MG63 (cell line): ENCODE measurements at places on chromosomes 7 and 10. TPM values are rescaled to one million over a fixed set of nuclear protein-coding genes. Genes with fewer than 3 reads are reported as not detected.

WNT16 gene
- total RNA-seq = not detected in 2 replicates

GRCh38 chr7:157522189-157522588 is 185.4 kb downstream of the DNAJB6 start:
- DNase-seq = no peak

DNA sequence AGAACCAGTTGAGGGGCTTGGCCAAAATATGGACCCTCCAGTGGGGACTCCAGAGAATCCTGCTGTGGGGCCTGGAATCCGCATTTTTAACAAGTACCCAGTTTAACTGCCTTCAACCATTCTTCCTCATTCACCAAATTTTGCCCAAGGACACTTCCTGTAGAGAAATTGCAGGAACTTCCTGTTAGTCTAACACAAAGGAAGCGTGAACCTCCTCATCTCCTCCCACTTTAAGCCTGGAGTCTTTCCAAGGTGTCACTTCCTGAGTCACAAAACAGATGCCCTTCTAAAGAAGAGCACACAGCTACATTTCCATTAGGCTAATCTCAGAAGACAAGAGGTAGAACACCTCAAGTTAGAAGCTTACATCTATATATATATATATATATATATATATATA is 188.4 kb downstream of the PPP1R17 start:
- no peak for DNase-seq

DNA sequence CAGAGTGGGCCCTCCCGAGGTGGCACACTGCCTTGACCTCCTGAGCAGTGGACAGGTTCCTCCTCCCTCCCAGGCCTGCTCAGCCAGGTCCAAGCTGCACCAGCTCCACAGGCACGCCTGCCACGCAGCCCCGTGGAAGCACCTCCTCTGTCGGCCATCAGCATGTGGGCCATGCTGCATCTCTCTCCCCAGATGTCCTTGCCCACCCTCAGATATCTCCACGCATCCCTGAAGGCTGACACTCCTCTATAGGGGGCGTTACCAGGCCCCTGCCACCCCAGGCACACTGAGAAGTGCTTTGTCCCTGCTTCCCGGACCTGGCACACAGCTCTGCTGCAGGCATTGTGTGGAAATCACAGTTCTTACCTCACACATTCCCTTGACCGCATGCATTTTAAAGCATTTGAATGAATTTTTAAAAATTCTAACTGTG is 598.5 kb downstream of the SDK1 start:
- no peak for DNase-seq

VAX1 gene
- not detected in 2 replicates for total RNA-seq

DNA sequence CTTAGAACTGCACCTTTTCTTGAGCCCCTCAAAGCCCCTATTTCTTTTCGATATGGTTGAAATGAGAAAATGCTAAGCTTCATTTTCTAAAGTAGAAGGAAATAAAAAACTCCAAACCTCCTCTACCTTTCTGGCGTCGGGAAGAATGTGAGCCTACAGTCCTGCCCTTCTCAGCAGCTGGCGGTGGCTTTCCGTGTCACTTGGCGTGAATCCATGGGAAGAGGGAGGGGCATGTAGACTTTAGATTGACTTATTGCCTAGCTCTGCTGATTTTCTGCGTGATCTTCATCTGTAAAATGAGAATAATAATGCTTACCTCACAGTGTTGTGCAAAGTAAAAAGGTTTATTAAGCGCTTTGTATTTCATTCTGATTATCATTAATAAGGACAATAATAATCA is 35.0 kb downstream of the PRR15 start:
- DNase-seq = no peak

PRXL2A gene
- 1.4 and 2.6 TPM in 2 replicates for total RNA-seq

ABCC2 gene
- total RNA-seq = 0.72 and 1.7 TPM in 2 replicates

CYCS gene
- 56.2 and 67.8 TPM in 2 replicates for total RNA-seq

SERPINE1 gene
- total RNA-seq = 59.2 and 73.4 TPM in 2 replicates

- DNase-seq = peak; percentile 25
These were observed 179.9 kb downstream of the DNAJC1 start for GRCh38 chr10:21823617-21824016.

- no peak for DNase-seq
These were observed 8.4 kb upstream of the INMT start for GRCh38 chr7:30743371-30744074.

SPAM1 gene
- total RNA-seq = not detected in 2 replicates

GRCh38 chr7:137360087-137360679 is 16.6 kb upstream of the PTN start:
- DNase-seq = no peak

CCDC3 gene
- total RNA-seq = 0.52 and 3.3 TPM in 2 replicates

LIPM gene
- total RNA-seq = not detected in 2 replicates

EPO gene
- not detected in 2 replicates for total RNA-seq

CHRM2 gene
- total RNA-seq = not detected in 2 replicates

DNA sequence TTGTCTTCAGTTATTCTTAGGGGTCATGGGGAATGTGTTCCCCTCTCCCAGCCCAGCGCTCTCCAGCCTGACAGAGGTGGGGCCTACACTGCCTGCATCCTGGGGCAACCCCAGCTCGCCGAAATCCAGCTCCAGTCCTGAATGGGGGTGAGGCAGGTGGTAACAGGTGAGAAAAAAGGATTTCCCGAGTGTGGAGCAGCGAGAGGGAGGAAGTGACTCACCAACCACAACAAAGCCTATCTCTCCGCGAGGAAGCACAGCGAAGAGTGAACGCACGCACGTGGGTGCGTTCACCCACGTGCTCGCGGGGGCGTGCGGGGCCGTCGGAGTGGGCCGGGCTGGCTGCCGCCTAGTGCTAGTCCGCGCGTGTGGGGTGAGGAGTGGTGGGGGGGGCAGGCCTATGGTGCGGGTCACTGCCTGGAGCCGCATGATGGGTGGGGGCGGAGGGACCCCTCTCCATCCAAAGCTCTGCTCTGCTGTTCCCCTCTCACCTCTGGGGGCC is 855 bp upstream of the PALD1 start:
- no peak for DNase-seq

CYP2E1 gene
- 0.99 TPM in 1 of 2 replicates, not detected in the other for total RNA-seq

- no peak for DNase-seq
These were observed 7.2 kb downstream of the ALKBH4 start for GRCh38 chr7:102457352-102457924.

DNA sequence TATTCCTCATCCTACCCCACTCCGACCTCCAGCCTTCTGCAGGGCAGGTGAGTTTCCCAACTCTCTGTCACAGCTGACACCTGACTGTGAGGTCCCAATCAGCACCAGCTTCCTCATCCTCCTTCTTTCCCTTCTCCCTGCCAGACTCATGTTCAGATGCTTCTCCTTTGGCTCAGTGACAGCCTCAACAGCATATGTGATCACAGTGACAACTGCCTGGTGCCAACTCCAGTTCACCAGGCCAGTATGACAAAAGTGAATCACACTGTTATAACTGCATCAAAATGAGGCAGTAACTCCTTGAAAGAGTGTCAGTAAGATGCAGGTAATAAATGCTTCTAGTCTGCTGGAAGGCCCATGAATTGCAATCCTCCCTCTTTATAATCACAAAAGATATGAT is 46.8 kb upstream of the NFE2L3 start:
- no peak for DNase-seq

DNA sequence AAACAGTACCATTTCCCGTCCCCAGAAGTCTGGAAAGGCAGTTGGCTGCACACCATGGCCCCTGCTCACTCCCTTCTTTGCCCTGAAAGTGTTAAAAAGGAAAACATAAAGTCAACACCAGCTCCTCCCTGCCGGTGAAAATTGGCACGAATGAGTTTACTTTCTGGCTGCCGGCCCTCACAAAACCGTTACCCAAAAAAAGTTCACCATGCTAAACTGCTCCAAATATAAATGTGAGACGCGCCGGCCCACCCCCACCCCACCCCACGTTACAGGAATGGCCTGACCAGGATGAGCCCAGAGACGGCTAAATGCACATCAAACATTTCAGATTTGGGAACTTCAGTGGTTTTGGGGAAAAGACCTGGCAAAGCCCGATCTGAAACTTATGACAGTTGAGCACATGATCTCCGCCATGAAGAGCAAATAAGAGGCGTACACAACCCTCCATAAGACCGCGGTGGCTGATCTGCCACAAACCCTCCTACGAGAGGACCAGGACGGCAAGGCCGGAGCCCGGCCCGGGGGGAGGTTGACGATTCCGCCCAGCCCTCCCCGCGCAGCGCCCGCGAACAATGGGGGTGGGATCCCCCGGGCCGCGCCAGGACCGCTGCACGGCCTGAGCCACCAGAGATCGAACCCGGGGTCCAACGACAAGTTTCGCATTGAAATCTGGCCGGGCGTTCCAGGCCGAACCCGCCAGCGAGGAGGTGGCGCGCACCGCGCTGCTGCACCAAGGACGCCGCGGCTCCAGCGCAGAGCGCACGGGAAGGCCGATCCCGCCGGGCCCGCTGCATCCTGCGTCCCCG is 952 bp downstream of the DIP2C start:
- DNase-seq = peak; percentile 43

TFPI2 gene
- total RNA-seq = 0.07 and 1.7 TPM in 2 replicates

DNA sequence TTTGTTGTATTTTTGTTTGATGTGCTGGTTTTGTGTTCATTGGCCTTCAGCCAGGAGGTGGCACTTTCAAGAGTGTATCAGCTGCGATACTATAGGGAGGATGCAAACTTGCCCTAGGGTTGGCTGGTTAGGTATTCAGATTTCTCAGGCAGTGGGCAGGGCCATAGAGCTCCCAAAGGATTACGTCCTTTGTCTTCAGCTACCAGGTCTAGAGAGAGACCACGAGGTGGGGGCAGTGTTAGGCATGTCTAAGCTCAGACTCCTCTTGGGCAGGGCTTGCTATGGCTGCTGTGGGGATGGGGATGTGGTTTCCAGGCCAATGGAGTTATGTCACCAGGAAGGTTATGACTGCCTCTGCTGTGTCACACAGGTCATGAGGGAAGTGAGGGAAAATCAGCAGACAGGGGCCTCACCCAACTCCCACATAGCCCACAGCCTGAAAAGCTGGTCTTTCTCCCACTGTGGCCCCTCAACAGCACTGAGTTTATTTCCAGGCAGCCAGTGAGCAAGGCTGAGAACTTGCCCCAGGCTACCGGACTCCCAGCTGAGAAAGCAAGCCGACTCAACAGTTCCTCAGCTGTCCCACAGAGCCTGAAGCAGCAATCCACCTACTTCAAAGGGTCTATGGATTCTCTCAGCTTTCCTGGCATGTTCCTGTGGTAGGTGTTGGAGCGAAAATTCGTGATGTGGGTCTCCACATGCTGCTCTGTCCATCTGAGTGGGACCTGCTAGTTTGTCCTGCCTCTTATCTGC is 227.4 kb upstream of the COBL start:
- no peak for DNase-seq

GRCh38 chr10:92572362-92573090 is 1.4 kb downstream of the IDE start:
- peak; percentile 45 for DNase-seq

DNA sequence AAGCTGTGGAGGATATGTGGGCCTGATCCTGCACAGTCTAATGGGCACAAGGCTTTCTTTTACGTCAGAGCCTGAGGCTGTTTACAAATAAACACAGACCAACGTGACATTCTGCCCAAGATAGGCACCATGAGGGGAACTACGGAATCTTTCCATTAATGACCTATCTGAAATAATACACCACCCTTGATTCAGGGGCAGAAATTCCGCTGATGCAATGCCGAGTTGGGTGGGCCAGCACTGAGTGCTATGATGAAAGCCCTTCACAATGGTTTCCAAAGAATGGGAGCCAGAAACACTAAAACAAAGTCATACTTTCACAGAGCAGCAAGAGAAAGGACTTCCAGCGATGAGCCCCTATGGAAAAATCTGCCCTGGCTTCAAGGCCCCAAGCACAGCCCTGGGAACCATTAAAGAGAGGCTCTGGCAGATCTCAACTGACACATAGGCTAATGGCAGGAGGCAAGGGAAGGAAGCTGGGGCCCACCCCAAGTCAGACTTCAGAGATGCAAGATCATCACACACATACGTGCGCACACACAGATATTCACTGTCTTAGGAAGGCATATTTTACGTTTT is 72.2 kb upstream of the DLX6 start:
- no peak for DNase-seq

GRCh38 chr10:22573820-22574569 is 140.4 kb downstream of the PIP4K2A start:
- DNase-seq = no peak

- peak; percentile 24 for DNase-seq
These were observed 2.7 kb downstream of the CAV1 start for GRCh38 chr7:116527521-116527920.

DNA sequence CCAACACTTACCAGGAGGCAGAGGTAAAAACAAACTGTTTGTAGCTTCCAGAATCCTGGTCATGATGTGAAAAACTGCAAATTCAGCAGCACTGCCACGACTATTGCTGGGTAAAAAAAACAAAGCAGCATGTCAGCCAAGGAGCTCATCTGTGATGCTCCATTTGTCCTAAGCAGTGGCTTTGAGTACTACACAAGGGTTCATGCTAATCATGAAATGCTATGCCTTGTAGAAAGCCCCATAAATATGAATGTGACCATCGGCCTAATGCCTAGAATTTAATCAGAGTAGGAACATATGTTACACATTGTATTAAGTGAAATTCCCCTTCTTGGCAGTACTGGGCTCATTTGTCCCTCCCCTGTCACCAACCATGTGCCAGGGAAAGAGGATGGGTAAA is 95.4 kb downstream of the GSAP start:
- no peak for DNase-seq

DNA sequence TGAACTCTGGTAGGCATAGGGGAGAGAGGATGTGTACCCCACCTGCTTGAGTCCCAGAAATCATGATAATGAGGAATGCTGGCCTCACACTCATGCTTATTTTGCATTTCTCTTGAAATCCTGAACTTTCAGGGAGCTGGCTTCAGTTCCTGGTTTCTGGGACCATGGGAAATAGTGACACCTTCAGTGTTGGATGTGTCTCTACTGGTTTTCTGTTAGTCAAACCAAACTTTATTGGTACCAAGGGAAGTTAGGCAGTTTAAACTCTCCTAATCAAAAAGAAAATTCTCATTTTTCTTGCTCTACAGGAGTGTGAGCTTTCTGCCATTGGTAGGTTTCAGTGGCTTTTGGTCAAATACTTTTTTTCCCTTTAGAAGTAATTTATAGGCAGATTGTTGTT is 11.8 kb upstream of the PCGF5 start:
- no peak for DNase-seq

CRHR2 gene
- total RNA-seq = not detected in 2 replicates

DNA sequence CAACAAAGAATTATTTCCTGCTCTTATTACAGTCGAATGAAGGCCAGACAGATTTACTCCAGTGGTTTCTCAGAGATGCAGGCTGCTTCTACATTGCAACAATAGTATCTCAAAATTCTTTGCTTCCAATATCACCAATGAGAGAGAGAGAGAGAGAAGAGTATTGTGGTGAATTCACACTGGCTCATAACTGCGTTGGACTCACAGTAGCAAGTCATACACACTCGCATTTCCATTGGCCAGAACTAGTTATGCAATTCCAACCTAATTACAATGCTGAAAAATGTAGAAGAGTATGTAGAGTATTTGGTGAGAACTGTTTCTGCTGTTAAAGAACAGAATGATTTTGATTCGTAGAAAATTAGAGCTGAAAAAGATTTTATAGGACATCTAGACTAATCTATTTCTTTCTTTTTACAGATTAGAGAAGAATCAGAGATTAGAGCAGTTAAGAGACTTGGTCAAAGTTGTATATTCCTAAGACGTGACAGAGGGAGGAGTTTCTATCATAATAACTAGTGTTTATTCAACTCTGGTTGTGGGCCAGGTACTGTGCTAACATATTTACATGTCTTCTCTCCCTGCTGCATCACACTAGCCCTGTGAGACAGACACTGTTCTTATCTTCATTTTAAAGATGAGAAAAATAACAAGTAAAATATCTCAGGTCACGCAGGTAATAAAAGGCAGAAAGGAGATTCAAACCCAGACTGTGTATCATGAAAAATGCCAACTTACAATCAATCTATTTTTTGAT is 34.6 kb upstream of the PDK4 start:
- no peak for DNase-seq
